Activated CD8-positive, alpha-beta memory T cell treated with anti-CD3 and anti-CD28 coated beads, Interleukin-2, amount 10 ng/mL, durations not matched to agents 7 days and 5 days (primary cell): ENCODE measurements at places on chromosomes 1 and 21.

DNA sequence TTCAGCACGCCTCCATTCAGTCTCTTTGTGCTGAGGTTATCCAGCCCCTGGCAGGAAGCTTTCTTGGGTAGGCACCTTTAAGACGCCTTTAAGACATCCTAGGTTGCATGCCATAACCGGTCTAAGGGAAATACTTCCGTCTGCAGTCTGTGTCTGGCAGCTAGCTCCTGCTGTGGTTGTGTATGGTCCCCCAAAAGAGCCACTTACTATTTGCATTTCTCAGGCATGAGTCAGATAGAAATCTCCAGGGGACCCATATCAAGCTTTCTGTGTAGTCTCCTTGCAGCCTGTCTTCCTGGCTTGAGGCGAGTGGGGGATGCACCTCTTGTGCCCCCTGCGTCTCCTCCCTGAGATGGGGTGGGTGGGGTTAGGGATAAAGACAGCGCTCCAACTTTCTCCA lies 10.0 kb upstream of the RYR2 start:
- DNase-seq, result no peak

DNA sequence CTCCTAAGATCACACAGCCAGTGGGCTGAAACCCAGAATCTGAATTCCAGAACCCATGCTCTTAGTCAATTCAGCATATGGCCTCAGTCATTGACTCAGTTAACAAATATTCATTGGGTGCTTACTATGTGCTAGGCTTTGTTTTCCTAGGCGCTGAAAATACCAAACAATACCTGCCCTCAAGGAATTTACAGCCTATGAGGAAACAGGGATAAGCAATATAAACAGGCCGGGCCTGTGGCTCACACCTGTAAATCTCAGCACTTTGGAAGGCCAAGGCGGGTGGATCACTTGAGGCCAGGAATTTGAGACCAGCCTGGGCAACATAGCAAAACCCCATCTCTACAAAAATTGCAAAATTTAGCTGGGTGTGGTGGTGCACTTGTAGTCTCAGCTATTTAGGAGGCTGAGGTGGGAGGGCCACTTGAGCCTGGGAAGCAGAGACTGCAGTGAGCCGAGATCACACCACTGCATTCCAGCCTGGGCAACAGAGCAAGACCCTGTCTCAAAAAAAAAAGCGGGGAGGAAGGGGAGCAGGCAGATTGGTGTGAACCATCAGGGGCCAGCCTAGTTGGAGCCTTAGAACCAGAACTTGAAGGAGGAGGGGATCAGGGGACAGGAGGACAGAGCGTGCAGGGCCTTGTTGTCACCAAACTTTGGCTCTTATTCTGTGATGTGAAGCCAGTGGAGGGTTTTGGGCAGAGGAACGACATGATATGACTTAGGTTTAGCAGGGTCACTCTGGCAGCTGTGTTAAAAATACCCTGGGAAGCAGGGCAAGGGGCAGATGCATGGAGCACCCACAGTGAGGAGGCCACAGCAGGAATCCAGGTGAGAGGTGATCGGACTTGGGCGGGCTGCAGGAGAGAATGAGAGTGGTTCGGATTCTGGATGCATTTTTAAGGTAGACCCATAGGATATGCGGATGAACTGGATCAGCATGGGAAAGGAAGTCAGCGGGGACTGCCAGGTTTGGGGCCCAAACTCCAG lies 5.8 kb downstream of the TINAGL1 start:
- DNase-seq, result no peak

DNA sequence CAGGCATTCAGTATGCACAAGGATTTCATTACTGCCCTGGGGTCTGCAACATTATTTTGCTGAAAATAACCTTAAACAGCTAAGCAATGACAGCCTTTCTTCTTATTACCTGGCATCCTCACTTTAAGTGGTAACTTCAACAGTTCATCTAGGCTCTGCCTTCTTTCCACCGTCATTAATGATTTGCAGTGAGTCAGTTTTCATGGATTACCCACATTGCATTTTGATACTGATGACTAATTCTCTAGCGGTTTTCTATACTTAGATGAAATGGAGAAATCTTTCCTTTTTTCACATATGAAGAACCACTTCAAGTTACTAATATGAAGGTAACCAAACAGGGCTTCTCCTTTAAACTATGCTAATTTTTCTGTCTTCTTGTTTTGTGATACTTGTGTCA lies 226.9 kb upstream of the TMPRSS15 start:
- no peak for DNase-seq

DNA sequence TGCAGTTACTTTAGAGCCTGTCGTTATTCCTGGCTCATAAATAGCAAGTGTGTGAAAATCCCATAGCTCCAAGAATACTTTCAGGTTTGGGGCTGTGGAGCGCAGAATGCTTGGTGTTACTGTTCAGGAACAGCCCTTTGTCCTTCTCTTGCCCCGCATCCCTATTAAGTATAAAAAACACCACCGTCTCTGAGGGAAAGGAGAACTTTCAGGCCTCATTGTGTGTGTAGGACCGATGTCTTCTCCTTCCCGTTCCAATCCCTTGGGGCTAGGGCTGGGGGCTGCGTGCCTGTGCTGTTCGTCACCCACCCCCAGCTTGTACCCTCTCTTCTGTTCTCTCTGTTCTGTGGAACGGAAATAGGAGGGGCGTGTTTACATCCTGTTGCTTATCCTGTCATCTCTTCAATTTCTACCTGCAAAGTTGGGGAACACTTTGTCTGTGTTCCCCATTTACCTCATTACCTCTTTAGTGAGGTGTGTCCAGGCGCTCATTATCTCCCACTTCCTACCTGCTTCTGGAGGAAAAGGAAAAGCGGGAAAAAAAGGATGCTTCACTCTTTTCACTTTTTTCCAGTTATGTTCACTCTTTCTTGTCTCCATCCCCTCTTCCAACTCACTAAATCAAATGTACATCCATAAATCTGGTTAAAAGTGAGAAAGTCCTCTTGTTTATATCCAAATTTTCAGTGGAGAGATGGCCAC lies 788 bp upstream of the TXNIP start:
- DNase-seq, result peak; percentile 71

GRCh38 chr1:234544087-234544579 lies 65.2 kb upstream of the TARBP1 start:
- no peak for DNase-seq

DNA sequence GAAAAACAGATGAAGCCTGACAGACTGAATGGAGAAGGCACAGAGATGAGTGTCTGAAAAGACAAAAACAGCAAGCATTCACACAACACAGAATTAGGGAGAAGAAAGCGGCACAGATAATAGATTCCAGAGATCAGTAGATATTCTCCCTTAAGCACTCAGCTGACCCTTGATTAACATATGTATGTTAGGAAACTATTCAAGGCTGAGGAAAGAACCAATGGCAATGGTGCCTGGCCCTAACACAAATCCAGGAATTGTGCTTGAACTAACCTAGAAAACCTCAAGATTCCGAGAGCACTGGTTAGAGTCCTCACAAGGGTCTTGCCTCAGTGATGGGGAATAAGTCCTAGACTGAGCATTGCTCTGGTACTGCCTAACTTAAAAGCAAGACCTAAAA lies 30.9 kb downstream of the KCNT2 start:
- no peak for DNase-seq

DNA sequence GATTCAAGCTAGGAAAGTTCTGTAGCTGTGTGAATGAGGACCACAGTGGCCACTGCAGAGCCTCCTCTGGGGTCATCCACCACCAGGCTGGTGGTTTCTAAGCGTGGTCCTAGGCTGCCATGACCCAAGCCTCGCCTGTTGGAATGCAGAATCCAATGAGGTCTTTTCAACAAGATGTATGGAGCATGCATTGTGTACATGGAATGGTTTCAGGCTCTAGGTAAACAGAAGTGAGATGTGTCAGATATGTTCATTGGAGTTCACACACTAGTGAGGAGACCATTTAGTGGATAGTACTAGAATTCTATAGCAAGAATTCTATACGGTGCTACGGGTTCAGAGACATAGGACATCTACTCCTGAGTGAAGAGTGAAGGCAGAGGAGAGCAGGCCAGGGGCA lies 10.7 kb downstream of the RNU5D-1 start:
- DNase-seq, result no peak

DNA sequence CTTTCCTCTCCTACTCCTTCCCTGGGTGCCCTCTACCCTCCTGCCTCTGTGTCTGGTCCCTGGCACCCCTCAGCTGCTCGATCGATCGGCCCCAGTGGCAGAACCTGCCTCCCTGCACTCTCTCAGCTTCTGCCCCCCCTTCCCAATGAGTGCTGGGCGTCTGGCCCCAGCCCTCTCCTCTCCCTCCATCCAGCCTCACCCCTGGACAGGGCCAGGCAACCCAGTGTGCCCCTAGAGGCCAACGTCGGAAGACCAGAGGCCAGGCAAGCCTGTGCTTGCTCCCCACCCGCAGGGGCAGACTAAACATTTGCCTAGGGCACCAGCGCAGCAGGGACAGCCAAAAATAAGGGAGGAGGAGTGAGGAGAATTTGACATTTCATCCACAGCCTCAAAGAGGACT lies 43.5 kb downstream of the LGR6 start:
- DNase-seq, result peak; percentile 50

DNA sequence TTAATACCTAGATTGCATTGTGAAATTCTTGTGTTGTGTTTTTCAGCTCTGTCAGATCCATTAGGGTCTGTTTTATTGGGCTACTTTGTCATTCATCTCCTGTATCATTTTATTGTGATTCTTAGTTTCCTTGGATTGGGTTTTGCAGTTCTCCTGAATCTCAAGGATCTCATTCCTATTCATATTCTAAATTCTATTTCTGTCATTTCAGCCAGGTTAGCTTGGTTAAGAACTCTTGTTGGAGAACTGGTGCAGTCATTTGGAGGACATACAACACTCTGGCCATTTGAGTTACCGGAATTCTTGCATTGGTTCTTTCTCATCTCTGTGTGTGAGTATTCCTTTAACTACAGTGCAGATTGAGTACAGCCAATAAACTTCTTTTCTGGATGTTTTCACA lies 159.6 kb downstream of the FAM78B start:
- DNase-seq, result no peak

GRCh38 chr1:228059634-228060457 lies 22.7 kb upstream of the ARF1 start:
- peak; percentile 79 for DNase-seq

- DNase-seq, result no peak
Observed at GRCh38 chr1:4700801-4701200, 46.4 kb downstream of the AJAP1 start.

- no peak for DNase-seq
Observed at GRCh38 chr1:69077198-69077597, 490.5 kb upstream of the LRRC7 start.

- peak; percentile 82 for DNase-seq
Observed at GRCh38 chr1:152036267-152037216, at the start of gene S100A11. S100A11 (minus strand) TSS chr1:152037004; CDS start chr1:152036915, 89 bp downstream.

GRCh38 chr1:60257531-60257930 lies 184.0 kb upstream of the C1orf87 start:
- no peak for DNase-seq

DNA sequence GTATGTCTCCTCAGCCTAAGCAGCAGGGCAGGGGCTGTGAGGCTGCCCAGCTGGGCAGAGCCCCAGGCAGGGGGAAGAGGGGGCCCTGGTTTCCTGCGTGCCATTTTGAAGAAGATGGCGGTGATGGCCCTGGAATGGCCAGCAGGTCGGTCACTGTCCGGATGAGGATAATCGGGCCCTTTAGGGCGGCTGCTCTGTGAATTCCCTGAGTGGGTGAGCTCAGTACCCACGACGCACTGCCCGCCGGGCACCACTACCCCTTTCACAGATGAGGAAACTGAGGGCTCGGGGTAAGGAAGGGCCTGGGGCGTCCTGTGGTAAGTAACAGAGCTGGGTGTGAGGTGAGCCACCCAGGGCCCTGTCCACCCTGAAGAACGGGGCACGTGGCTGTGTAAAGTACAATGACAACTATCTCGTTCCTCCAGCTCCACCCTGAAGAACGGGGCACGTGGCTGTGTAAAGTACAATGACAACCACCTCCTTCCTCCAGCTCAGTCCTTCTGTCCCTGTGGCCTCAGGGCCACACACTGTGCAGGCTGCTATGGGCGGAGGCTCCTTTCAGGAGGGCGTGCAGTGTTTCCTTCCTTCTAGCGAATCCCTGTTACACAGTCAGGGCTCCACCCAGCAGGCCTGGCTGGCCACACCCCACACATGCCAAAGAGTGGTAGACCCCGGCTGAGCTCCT lies 23.2 kb downstream of the ITGB2 start:
- DNase-seq, result no peak

- peak; percentile 21 for DNase-seq
Observed at GRCh38 chr1:116759636-116760035, 5.4 kb downstream of the CD2 start.

DNA sequence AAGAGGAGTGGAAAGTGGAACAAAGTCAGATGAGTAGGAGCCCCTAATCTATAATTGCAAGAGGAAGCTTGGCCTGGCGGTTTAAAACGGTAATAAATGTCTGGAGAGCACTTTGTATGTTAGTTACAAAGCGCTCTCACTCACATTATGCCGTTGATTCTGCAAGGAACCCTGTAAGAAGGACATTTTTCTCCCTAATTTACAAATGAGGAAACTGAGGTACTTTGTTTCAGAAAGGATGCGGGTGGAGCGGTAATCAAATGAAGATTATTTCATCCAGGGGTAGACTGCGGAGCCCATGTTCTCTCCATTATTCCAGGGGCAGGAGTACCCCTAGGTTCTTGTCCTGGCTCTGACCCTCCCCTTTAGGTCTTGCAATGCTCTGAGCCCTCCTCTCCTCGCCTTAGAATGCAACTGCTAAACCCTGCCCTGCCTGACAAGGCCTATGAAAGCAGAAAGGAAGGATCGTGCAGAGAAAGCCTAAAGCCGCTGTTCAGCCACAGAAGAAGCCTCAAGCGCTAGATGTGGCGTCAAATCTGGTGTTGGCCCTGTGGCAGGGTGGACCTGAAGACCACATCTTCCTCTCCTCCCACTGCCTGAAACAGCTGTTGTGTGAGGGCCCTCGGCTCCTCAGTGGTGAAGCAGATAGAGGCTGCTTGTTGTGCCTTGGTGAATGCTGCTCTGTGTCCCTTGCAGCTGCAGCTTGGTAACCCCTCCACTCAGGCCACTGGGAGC lies 588 bp upstream of the PACC1 start:
- peak; percentile 64 for DNase-seq

DNA sequence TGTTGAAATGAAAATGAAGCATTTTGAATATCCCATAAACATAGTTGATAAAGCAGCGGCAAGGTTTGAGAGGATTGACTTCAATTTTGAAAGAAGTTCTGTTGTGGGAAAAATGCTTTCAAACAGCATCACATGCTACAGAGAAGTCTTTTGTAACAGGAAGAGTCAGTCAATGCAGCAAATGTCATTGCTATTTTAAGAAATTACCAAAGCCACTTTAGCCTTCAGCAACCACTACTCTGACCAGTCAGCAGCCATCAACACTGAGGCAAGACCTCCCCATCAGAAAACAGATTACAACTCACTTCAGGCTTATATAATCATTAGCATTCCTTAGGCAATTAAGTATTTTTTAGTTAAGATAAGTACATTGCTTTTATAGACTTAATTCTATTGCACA lies 33.8 kb upstream of the FCRL3 start:
- DNase-seq, result no peak
